Stimulated activated CD8-positive, alpha-beta memory T cell treated with anti-CD3 and anti-CD28 coated beads, Interleukin-7, amount 100 ng/mL, for 1 hour (primary cell): ENCODE measurements at places on chromosomes 12 and 14.

DNA sequence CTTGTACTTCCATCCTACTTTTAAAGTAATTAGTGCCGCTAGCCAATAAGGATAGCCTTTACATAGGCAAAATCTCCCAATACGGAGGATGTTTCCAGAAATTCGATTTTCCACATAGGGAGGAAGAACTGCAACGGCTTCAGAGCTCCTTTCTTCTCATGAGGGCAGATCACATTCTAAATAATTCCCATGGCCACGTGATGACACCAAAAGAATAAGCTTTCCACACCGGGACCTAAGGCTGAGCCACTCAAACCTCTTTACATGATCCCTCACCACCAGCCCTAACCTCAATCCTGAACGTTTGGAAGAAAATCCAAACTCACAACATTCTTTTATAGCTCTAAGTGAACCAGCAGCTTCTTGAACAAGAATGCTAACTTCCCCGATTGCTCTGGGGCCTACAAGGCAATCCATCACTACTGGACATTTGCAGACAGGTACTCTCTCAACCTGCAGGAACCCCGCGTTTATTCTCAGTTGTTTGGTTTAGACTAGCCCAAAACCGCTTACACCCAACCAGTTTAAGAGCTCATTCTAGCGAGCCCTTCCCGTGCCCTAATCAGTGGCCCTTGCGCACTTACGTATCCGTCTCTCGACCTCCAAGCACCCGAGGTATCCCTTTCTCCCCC, 884 bp downstream of the CAPRIN2 start:
- no peak for DNase-seq

DNA sequence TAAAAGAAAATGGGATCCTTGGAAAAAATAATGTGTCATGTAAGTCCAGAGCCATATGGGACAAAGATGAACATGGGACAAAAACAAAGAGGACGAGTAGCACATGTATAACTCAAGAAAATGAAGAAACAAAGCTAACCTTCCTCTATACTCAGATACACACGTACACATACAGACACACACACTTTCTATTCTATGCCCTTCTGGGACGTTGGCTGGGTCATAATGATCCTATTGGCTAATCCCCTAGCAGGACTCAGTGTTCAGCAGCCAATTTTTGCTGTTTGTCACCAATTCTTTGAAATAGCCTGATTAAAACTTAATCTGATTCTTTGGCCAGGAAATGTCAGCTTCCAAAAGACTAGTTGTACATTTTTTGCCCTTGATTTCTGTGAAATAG, 189.4 kb upstream of the FOXG1 start:
- DNase-seq: no peak

DNA sequence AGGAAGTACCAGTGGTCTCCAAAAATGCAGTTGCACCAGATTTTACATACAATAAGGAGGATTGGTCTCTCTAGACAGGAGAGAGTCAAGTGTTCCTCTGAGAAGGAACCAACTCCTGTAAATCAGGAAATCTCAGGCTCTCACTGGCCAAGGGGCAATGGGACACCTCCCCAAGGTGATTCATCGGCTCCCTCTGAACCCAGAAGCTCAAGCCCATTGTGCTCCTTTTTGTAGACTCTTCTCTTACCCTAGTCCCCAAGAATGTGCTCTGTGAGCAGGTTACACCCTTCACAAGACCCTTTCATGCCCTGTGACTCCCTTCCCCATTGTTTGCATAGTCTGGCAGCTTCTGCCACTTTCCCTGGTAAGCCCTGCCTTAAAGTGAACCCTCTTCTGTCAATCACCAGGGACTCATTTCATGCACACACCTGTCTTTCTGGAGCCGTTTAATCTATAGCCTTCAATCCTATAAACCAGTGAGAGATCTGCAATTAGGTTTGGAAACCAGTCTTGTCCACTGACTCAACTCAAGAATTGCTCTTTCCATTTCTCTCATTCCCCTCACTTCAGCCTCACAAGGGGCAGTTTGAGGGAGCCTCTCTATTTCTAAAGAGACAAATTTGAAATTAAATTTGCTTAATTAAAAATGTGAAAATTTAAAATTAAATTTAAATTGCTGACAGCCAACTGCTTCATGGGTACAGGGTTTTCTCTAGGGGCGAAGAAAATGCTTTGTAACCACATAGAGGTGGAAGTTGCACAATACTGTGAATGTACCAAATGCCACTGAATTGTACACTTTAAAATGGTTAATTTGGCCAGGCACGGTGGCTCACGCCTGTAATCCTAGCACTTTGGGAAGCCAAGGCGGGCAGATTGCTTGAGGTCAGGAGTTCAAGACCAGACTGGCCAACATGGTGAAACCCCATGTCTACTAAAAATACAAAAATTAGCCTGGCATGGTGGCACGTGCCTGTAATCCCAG, 38.3 kb upstream of the LTA4H start:
- no peak for DNase-seq

DNA sequence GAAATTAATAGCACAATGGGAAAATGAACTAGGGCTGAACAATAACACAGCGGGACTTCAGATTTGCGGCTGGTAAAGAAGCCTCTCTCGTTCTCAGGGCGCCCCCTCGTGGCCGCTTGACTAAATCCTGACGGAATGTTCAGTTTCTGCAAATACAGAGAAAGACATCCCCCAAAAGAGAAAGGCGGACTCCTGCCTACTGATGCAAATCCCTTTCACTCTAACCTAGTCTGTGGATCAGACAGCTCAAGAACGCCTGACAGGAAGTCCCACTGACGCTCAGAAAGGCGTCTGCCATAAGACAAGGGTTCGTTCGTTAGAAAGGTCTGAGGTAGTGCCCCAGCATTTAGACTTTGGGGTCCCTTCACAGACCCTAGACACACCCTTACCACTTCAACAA, 2.5 kb downstream of the NUAK1 start:
- peak; percentile 70 for DNase-seq

- DNase-seq: peak; percentile 65
Measured at GRCh38 chr14:102928412-102929240, 6.2 kb downstream of the AMN start.

DNA sequence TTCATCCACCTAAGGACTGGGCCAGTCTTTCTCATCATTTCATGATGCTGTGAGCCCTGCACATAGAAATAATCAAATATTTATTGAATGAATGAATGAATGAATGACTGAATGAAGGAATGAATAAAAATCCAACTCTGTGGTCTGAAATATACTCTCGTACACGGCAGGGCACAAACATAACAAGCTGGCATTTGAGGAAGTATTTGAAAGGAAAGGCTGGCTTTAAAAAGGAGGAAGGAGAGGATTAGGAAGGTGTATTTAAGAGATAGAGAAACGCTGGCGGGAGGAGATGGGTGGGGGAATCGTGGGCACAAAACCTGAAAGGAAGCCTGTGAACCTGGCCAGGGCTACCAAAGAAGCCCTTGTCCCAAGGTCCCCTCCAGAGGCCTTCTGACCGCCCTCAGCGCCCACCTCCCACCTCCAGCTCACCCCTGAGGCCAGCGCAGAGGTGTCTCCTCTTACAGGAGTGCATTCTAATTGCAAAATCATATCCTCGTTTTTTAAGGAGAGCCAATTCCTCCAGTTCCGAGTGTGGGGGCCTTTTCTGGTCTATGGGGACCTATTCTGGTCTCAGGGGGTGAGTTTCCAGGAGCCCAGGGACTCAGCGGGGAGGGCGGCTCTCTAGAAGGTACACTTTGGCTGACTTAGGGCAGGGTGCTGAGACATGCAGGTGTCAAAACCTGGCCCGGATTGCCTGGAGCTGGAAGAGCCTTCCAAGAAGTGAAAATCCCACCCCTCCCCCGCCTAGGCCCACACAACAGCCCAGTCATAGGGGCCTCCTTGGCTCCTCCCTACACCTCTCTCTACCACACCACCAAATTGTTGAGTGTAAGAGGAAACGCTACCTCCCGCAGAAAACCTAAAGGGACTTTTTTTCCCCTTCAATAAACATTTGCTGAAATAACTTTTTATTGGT, 8.7 kb upstream of the JDP2 start:
- DNase-seq: no peak

DNA sequence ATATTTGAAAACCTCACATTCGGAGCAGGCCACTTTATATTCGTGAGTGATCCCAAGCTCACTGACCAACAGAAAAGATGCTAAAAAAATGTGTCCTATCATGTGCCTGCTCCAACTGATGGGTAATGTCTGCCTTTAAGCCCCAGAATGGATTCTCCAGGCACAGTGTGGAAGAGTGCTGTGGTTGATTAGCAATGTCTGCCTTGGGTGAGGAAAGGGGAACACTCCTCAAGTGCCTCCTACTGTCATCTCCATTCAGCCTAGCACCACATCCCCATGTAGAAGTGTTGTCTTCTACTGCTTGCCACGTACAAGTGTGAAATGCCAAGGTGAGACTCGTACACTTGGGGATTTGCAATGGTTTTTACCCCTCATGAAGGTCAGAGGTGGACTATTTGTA, 199.3 kb downstream of the SLC41A2 start:
- DNase-seq: no peak

DNA sequence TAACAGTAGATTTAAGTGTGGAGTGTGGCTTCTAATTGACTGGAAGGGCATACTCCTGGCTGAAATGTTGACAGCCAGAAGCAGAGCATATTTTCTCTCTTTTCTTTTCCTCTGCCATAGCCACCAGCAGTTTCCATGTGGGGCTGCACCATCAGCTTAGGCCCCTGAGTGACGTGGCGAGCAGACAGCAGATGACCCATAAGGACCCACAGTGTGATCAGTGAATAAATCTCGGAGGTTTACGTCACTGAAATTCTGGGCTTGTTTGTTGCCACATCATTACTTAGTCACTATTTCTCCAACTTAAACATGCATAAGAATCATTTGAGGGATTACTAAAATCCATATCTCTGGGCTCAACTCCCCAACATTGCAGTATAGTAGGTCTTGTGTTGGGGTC, 549.7 kb upstream of the TMEM132C start:
- DNase-seq: no peak

DNA sequence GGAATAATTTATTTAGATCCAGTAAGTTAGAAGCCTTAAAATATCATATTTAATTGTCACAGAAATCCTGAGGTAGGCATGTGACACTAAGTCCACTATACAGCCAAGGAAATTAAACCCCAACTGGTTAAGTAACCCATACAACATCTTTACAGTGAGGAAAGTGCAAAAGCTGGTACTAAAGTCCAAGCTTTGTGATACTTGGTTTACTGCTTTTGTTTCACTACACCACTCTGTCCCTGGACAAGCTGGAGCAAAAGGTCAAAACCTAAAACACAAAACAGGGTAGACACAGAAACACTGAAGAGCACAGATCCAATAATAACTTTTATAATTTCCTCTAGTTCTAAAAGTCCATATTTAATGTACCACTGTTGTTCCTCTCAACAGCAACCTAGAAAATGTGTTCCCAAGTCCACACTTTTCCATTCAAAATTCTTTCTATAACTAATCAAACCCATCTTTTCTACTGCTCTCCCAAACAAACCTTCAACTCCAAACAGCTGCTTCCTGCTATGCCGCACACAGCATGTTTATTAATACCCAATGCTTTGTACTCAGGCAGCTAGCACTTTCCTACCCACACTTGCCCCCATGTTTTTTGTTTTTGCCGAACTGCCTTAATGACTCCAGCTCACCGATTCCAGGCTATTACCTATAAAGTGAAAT, 90.9 kb downstream of the MED13L start:
- no peak for DNase-seq

DNA sequence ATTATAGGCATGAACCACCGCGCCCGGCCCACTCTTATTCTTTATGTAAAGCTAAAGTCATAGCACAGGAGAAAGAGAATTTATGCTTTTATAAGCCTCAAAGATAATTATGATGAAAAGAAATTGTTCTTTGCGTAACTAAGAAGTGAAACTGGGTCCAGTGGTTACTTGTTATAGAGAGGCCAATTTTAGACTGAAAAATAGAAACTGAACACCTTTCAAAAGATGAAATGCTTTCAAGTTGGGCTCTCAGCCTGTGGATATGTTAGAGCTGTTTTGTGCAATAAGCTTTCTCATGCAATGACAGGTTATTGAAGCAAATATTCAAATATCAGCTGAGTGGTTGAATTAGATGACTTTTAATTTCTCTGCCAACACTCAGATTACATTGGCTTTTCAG, 7.9 kb downstream of the TMEM253 start:
- DNase-seq: no peak

- DNase-seq: no peak
Measured at GRCh38 chr12:131454418-131455217, 256.3 kb upstream of the SFSWAP start.

DNA sequence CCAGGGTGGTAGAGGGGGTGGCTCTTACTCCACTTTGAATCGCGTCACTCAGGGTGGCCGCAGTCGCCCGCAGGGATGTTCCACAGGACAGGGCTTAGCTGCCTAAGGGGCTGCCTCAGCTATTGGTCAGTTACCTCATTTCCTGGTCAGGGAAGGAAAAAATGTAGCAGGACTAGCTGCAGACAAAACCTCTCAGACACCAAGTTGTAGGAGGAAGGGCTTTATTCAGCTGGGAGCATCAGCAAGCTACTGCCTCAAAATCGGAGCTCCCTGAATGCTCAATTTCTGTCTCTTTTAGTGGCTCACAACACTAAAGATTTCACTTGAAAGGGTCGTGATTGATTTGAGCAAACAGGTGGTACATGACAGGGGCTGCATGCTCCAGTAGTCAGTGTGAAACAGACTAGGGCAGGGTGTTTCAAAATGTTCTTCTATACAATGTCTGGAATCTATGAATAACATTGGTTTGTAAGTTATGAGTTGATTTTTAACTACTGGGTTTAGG, 6.4 kb upstream of the CLEC6A start:
- DNase-seq: no peak

DNA sequence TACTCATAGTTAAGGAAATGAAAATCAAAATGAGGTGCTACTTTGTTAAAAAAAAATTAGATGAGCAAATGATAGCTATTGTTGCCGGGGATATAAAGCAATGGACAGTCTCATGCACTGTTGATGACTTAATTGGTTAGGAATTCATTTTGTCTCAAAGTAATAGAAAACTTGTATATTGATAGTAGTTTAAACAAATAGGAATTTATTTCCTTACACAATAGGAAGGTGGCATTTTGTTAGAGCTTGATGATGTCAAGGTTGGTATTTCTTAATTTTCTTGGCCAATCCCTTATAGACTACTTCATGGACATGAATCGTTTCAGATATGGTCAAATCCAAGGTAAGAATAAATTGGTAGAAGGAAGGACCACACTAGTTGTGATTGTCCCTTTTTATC, 7.8 kb downstream of the PRPF39 start:
- DNase-seq: no peak

- no peak for DNase-seq
Measured at GRCh38 chr12:113591480-113591974, 119.9 kb upstream of the LHX5 start.

DNA sequence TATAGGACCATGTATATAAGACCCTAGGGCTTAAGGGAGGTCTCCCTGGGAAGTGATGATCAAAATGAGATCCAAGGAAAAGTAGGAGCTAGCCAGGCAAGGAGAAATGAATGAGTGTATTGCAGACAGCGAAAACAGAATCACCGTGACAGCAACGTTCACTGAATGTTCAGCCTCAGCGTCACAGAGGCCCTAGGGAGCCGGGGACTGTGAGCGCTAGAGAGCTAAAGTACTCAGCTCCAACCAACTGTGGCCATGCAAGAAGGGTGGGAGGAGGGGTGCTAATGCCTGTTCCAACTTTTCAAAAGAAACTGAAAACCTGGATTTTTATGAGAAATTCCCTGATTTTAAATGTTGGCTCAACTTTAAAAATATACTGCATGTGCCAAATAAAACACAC, 105.5 kb upstream of the CCND2 start:
- DNase-seq: no peak

- no peak for DNase-seq
Measured at GRCh38 chr12:41683023-41683422, 461.7 kb downstream of the GXYLT1 start.
